ENCODE measurements at places on chromosomes 6 and 20. TPM values are rescaled to one million over a fixed set of nuclear protein-coding genes. Genes with fewer than 3 reads are reported as not detected.

The KIAA0408 gene
- total RNA-seq: 0.25 TPM

- DNase-seq: no peak
These were observed 77.7 kb downstream of the UBE3D start for GRCh38 chr6:82987951-82988350.

- DNase-seq: no peak
These were observed 128.7 kb downstream of the DNAH8 start for GRCh38 chr6:38843798-38844197.

- no peak for DNase-seq
These were observed 141.6 kb downstream of the EYA2 start for GRCh38 chr20:47036091-47036870.

DNA sequence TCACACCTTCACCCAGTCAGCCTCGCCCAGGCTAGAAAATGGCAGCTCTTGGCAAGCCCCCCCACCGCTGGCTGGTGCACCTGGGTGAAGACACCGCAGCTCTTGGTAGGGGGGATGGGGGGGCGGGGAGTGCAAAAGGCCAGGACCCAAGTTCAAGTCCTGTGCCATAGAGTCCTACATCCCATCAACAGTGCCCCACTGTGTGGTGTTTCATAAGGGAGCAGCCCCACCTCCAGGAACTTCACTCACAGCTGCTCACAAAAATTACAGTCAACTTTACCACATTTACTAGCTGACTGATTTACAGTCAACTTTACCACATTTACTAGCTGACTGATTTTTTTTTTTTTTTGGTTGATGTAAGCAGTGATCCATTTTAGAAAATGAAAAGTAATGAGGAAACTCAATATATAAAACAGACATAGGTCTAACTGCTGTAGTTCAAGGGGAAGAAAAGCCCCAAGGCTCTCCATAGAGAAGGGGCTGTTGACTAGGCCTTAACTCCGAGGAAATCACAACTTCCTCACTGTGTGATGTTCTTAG, 208.9 kb upstream of the SNX9 start:
- DNase-seq: no peak

GRCh38 chr20:23356203-23356602, 5.6 kb downstream of the NXT1 start:
- no peak for DNase-seq

DNA sequence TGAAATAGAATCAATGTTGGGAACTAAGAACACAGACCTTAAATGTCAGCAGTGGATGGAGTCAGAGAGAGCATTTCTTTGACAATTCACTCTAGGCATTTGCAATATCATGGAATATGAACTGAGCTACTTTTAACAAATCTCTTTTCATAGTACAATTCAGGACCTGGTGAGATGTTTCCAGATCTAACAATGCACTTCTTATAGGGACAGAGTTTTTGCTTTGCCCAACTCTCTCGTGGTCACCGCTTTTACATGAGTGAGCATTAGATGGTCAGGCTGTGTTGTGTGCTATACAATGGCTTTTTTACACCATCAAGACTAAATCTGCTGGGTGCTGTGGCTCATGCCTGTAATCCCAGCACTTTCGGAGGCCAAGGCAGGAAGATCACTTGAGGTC, 233.6 kb downstream of the ATXN1 start:
- DNase-seq: no peak

DNA sequence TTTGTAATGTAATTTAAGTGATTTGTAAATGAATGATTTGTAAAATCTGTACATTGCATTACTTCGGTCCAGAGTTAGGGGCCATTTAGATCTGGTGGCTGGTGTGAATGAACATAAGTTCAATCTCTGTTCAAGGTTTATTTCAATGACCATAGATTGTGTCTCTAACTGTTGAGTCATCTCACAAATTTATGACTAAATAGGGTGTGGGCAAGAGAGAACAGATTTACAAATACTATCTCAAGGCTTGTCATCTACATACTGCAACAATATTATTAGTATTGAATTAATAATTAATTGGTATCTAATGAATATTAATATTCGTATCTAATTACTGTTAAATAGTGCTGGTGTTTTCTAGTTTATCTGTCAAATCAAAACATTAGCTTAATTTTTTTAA, 115.3 kb upstream of the EDN1 start:
- no peak for DNase-seq

- no peak for DNase-seq
These were observed 3.4 kb downstream of the OGFRL1 start for GRCh38 chr6:71292001-71292400.

GRCh38 chr6:121904559-121904958, 469.1 kb downstream of the GJA1 start:
- DNase-seq: no peak

- no peak for DNase-seq
These were observed 277.7 kb upstream of the ECI2 start for GRCh38 chr6:4413073-4413472.

- no peak for DNase-seq
These were observed 913 bp downstream of the BTN2A2 start for GRCh38 chr6:26383624-26384417.

DNA sequence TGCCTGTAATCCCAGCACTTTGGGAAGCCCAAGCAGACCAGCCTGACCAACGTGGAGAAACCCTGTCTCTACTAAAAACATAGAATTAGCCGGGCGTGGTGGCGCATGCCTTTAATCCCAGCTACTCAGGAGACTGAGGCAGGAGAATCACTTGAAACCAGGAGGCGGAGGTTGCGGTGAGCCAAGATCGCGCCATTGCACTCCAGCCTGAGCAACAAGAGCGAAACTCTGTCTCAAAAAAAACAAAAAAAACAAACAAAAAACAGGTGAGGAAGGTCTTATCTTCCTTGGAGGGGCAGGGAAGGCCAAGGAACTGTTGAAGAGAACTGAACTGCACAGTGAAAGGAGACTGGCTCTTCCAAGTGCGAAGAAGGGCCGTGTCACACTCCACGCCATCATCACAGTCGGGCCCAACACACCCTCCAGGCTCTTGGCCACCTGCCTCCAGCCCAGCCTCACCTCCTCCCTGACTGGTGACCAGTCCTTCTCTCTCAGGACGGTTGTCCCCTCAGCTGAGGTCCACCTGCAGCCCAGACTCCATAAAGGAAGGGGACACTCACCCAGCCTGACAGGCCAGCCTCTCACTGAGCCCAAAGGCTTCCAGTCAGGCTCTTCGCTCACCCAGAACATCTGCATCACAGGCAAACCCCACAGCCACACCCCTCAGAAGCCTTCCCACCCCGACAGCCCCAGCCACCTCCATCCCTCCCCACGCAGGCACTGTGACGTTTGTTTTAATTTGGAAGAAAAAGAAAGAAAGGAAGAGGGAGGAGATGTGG, 4.1 kb downstream of the ZC3H12D start:
- DNase-seq: no peak

- DNase-seq: no peak
These were observed 45.3 kb upstream of the FAM50B start for GRCh38 chr6:3803627-3804468.

GRCh38 chr6:139757784-139758183, 383.3 kb upstream of the CITED2 start:
- no peak for DNase-seq

The PRDM13 gene
- total RNA-seq: not detected

The MYLK4 gene
- 0.27 TPM for total RNA-seq

The IL17F gene
- not detected for total RNA-seq

The TFAP2C gene
- total RNA-seq: 6.9 TPM

DNA sequence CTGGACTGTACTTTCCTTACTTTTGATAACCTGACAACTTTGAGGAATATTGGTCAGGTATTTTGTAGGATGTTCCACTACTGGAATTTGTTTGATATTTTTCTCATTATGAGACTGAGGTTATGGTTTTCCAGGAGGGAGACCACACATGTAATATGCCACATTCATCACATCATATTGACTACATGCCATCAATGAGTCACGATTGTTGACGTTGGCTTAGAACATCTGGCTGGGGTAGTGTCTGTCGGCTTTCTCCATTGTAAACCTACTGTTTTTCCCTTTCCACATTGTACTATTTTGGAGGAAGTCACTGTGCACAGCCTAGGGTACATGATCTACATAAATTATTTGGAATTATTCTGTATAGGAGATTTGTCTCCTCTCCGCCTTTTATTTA, 1.4 kb upstream of the STX11 start:
- no peak for DNase-seq

The ZBTB46 gene
- 10.7 TPM for total RNA-seq

DNA sequence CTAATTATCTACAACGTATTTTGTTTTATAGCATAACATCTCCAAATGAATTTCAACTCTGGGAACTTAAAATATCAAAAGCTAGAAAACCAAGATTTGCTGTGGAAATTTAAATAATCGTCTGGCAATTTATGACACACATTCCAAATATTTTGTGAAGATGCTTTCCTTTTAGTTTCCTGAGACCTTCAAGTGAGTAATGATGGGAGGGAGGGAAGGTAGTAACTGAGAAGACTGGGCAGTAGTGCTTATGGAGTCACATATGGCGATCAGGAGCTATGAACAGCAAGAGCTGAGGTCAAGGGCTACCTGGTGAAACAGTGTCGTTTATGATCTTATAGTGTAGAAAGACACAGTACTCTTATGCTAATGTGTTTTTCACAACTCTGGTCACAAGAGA, 178.2 kb upstream of the THEMIS start:
- no peak for DNase-seq

Measured in HCT116 (cell line).